Stimulated activated CD4-positive, alpha-beta T cell treated with anti-CD3 and anti-CD28 coated beads, Interleukin-1b, Interleukin-23, amount 100 ng/mL, for 4 hours (primary cell): ENCODE measurements at places on chromosomes 2 and 18.

- no peak for DNase-seq
Observed at GRCh38 chr18:6956999-6957398, 160.6 kb downstream of the LAMA1 start.

- no peak for DNase-seq
Observed at GRCh38 chr2:39661826-39662225, 3.9 kb upstream of the TMEM178A start.

GRCh38 chr2:51629406-51629805 lies 597.5 kb upstream of the NRXN1 start:
- no peak for DNase-seq

- DNase-seq, result no peak
Observed at GRCh38 chr18:908758-909724, 4.4 kb downstream of the ADCYAP1 start.

GRCh38 chr2:233312874-233313273 lies 5.3 kb downstream of the SAG start:
- DNase-seq, result no peak

DNA sequence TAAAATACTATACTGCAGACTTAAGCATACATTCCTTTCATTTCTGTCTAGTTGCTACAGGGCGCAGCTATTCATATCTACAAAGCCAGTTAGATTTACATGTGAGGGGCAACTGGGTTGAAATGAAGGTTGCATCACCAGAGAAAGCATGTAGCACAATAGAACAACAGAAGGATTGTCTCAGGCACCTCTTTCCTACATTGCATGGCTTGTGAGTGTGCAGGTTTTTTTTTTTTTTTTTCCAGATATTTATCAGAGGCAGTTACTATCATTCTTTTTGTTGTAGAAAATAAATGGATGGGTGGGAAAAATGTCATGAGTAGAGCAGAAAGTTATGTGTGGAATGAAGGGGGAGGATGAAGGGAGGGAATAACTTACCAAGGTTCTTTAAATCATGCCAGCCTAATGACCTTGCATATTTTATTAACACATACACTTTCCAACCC lies 86.8 kb downstream of the ERBB4 start:
- DNase-seq, result no peak

GRCh38 chr2:240711701-240712100 lies 20.0 kb downstream of the AQP12A start:
- DNase-seq, result no peak

GRCh38 chr2:181570833-181571661 lies 85.9 kb downstream of the CERKL start:
- DNase-seq, result no peak

- no peak for DNase-seq
Observed at GRCh38 chr2:96325884-96326255, 753 bp downstream of the ITPRIPL1 start.

DNA sequence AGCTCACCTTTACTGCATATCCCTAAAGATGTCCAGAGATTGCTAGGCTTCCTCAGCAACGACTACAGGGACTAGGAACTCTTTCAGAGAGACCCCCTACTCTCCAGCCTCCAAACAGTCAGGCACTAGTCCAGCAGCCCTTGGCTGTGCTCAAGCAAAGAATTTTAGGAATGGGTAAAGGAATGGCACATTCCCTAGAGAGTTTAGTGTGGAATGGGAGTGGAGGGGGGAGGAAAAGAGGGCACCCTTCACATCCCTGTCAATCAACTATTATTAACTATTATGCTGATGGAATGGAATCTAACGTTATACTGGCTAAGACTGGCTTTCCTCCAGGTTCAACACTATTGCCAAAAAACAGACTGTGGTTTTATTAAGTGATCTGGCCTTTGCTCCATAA lies 64.8 kb downstream of the IKZF2 start:
- DNase-seq, result no peak

DNA sequence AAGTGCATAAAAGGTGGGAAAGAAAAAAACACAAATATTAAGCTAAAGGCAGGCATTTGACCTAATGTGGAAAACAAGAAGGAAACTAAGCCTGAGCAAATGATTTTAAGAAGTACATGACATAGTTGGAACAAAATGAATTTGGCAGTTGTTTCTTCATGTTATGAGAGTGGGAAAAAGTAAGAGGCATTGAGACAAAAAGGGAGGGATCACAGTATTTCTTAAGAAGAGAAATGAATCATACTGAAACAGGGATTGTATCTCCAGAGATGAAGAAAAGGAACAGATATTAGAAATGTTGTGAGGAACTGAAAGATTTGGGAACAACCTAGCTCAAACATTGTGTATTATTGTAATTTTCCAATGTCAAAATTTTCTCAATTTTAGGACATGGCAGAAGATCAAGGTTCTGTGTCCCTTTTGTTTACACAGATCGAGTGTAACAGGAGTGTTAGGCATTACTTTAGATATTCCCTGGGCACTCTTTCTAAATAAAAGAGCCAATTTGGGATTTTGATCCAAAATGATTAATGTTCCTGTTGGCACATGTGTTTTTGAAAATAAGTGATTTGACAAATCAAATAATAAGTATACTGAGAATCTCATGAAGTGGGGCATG lies 98.6 kb downstream of the CALCRL start:
- no peak for DNase-seq

DNA sequence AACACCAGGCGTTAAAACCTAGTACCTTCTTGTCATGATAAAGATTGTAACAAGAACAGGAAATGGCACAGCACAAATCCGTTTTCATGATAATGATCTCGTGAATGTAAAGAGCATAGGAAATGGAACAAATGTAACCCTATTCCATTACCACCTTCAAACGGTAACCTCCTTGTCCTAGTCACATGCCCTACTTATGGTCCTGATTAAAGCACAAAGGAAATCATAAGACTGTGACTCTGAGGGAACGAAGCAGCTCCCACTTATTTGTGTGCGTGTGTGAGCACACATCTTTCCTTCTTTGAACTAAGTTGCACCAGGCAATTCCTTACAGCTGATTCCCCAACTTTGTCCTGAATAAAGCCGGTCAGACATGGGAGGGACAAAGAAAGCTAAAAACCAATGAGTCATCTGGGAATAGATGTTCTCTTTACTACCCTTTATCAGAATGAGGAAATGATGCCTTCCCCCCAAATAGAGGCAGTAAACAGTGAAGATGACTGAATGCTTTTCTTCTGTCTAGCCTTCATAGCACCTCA lies 192.6 kb downstream of the IKZF2 start:
- no peak for DNase-seq

GRCh38 chr18:34108206-34108605 lies 116.5 kb downstream of the NOL4 start:
- no peak for DNase-seq

DNA sequence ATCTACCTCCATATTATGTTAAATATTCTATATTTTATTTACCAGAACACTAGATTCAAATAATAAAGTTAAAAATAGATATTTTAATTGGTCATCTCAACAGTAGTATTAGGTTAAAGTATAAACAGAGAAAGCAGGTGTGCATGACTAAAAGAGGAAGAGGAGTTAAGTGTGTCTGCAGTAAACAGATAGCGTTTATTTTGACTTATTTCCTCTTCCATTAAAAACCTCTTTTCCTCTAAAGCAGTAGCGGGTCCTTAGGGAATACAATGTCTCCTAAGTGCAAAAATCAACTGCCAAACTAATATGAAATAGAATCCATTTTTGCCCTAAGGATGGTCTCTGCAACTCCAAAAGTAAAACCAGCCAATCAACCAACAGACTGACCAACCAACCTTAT lies 27.7 kb downstream of the EIF2AK3 start:
- DNase-seq, result no peak

DNA sequence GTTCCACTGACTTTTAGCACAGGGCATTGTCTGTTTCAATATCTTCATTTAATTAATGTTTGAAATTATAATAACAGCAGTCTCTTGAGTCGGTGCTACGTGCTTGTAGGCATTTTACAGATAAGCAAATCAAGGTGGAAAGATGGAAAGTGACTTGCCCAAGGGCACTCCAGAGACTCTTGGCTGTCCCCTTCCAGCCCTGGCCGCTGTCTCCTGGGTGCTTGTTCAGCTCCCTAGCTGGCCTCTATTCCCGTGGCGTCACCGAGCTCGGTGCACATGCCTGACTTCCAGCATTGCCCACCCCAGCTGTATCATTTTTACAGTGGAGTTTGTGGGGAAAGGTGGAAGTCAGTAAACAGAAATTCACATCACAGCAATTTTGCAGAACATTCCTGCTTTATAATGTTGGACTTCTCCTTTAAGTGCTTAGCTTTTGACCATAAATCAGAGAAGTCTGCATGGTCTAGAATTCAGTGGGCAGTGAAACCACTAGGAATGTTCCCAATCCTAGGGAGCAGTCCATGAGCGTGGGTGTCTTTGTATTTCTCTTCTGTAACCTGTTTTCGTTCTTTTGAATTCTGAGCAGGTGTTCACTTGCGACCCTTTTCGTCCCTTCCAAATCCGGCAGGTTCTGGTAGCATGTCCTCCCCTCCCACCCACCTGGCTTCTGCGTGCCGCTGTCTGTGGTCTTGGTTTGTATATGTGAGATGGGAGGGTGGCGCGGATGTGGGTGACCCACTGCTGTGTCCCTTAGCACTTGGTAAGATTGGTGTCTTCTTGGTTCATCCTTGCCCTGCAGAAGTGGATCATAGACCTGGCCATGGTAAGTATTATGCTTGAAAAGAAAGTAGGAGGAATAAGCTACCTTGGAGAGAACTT lies 8.4 kb downstream of the SLC66A3 start:
- DNase-seq, result no peak

DNA sequence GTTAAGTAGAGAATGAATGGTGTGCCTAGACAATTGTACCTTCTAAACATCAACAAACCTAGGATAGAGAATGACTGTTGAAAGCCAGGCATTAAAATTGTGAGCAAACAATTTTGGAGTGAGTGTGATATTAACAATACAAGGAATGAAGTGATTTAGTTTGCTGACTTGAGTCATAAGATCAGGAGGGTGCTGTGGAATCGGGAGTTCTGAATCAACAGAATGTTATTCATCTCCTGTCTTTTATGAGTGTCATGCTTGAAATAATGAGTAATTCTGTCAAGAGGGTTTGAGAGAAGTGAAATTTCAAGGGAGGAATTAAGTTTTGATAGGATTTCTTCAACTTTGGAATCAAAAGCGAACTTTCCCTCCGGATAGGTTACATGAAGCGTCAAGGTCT lies 214.4 kb upstream of the DSEL start:
- DNase-seq, result no peak

GRCh38 chr2:194103941-194104659 lies 1552.9 kb upstream of the SLC39A10 start:
- DNase-seq, result no peak

DNA sequence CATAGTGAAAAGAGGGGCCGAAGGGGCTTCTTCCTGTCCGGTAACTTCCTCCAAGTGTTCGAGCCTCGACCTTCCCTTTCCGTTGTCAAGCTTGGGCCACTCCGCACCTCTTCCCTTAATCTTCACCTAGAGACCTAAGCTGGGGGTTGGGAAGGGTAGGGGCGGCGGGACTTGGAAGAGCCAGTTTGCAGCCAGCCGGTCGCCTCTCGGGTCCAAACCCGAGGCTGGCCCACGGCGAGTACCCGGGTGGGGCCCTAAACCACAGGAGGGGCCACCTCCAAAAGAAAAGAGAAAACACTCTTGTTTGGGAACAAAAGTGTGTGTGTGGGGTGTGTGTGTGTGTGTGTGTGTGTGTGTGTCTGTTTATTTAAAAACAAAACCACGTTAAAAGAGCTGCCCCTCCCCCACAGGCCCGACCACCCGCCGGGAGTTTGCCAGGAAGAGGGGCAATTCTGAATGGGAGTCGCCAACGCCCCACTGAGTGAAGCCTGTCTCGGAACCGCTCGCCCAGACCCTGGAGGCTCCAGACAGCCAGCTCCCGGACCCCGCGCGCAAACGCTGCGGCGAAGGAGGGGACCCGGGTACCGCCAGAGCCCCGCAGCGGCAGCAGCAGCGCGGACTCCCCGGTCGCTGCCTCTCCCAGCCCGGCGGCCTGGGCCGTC lies 488 bp upstream of the RHOB start:
- DNase-seq, result no peak

DNA sequence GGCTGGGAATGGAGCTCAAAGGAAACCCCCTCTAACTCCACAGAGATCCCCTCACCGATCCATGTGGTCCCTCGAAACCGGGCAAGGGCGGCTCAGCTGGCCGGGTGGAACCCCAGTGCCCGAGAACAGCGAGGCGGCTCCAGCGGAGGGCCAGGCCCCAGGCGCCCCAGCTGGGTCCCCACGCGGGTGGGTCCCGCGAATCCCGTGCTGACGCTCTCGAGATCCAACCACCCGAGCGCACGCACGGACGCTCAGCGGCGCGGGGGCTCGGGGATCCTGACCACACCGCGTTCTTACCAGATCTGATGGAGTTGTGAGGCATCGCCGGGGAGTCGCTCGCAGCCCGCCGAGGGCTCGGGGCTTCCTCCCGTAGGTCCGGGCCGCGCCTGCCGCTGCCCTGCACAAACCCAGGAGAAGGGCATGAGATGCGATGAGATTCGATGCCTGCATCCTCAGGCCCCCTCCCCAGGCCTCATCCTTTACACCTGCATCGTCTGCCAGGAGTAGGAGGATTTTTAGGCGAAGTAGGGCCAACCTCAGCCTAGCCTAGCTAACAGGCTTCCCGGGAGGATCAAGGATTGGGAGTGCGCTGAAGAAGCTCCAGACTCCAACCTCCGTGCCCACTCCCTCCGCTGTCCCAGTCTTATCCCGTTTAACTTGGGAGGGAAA lies 514 bp downstream of the PAX8 start:
- DNase-seq, result no peak

- no peak for DNase-seq
Observed at GRCh38 chr2:64526034-64526433, 1.9 kb downstream of the AFTPH start.

GRCh38 chr2:54336977-54337255 lies 80.9 kb upstream of the TSPYL6 start:
- no peak for DNase-seq

GRCh38 chr18:36697905-36698304 lies 130.9 kb downstream of the TPGS2 start:
- DNase-seq, result no peak

DNA sequence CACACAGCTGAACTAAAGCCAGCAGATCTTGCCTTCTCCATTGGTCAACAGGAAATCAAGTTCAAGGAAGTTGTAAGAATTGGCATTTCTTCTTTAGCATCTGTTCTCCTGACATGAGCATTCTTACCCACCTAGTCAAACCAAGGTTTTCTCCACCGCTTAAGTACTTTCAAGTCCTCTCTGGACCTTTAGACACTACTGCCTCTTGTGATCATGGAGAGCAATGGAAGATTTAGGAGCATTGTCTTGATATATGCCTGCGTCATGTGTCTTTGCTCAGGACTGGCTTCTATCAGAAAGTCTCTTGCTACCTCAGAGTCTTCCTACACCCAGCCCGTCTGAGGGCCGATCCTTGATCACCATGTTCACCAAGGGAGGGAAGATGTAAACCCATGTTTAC lies 262.2 kb downstream of the PHLPP1 start:
- DNase-seq, result no peak

GRCh38 chr2:65313126-65313953 lies 85.7 kb downstream of the ACTR2 start:
- DNase-seq, result no peak

DNA sequence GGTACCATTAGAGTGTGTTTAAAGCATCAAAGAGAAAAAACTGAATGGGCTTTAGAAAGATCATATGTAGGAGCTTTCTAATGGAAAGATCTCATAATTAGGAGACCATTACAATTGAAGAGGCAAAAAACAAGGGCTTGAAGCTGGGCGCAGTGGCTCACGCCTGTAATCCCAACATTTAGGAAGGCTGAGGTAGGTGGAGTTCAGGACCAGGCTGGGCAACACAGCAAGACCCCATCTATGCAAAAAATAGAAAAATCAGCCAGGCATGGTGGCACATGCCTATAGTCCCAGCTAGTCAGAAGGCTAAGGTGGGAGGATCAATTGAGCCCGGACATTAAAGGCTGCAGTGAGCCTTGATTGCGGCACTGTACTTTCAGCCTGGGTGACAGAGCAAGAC lies 59.0 kb downstream of the PIAS2 start:
- DNase-seq, result no peak

GRCh38 chr2:98472961-98473746 lies 28.5 kb downstream of the INPP4A start:
- DNase-seq, result no peak
